ENCODE measurements at places on chromosomes 2 and 18. TPM values are rescaled to one million over a fixed set of nuclear protein-coding genes. Genes with fewer than 3 reads are reported as not detected.

Gene SH3RF3
- 3.1 TPM for polyA plus RNA-seq

Gene AGAP1
- 8.6 TPM for polyA plus RNA-seq

Gene MROH2A
- not detected for polyA plus RNA-seq

Gene CROCC2
- not detected for polyA plus RNA-seq

Gene DGUOK
- polyA plus RNA-seq = 86.7 TPM

Gene SH3BP4
- polyA plus RNA-seq = 5.1 TPM

Gene POTEC
- polyA plus RNA-seq = not detected

Gene FSHR
- polyA plus RNA-seq = not detected

Gene NOSTRIN
- 6.0 TPM for polyA plus RNA-seq

Gene TANC1
- 39.2 TPM for polyA plus RNA-seq

Gene KRTCAP3
- polyA plus RNA-seq = 13.9 TPM

Gene SERPINB5
- polyA plus RNA-seq = 0.10 TPM

Gene UCN
- polyA plus RNA-seq = 1.3 TPM

Gene IL37
- polyA plus RNA-seq = not detected

Gene CDH19
- polyA plus RNA-seq = 0.97 TPM

Gene DNAH7
- 2.7 TPM for polyA plus RNA-seq

Gene FBXO36
- polyA plus RNA-seq = 1.3 TPM

Gene CAPN14
- not detected for polyA plus RNA-seq

Gene RBBP8
- 9.4 TPM for polyA plus RNA-seq

DNA sequence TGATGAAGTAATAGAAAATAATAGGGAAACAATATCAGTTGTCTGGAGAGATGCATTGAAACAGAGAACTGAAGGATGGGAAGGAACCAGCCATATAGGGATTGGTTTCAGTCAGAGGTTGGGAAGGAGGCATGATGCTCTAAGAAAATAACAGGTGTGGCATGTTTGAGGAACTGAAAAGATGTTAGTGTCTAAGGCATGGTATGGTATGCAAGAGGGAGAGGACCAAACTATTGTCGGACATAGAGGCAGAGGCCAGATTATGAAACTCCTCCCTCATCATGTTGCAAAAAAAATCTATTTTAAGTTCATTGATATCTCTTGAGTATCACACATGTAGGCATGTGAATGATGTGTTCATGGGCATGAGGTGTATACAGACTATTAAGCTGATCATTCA, 48.9 kb upstream of the EMILIN2 start:
- no peak for DNase-seq

DNA sequence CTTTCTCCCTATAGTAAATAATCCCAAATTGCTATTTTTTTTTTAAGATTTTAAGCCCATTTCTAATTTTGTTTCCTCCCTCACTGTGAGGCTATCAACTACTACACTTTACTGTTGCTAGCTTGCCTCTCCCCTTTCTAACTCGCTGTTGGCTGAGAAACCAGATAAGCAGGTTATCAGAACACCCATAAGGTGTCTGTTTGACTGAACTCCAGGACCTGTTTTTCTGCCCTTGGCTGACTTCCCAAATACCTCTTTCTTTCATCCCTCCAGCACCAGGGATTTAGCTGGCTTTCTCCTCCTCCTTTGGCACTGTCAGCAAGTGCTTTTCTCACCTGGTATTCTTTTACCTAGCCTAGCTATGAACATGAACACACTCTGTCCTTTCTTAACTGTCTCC, 11.1 kb downstream of the TRAK2 start:
- DNase-seq = no peak

DNA sequence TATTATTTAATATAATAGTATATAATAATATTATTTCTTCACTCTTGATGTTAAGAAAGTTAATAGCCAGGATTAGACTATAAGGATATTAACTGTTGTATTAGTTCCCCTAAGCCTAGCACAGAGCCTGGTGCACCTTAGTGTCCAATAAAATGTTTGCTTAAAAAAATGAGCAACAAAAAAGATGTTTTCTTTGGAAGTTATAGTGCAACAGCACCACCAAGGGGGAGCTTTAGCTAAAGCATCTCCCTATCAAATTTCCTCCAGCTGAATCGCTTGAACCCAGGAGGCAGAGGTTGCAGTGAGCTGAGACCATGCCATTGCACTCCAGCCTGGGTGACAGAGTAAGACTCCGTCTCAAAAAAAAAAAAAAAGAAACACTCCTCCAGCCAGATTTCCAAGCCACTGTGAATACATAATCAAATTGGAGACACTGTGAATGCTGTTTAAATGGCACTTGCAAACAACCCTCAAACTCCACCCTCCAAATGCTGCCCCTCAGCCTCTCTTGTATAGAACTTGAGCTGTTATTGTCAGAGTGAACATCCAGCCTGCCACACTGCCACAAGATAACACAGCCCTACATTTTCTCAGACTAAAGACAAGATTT, 221.9 kb downstream of the DYM start:
- no peak for DNase-seq

- no peak for DNase-seq
These were observed 269.9 kb downstream of the EXOC6B start for GRCh38 chr2:72555943-72556342.

DNA sequence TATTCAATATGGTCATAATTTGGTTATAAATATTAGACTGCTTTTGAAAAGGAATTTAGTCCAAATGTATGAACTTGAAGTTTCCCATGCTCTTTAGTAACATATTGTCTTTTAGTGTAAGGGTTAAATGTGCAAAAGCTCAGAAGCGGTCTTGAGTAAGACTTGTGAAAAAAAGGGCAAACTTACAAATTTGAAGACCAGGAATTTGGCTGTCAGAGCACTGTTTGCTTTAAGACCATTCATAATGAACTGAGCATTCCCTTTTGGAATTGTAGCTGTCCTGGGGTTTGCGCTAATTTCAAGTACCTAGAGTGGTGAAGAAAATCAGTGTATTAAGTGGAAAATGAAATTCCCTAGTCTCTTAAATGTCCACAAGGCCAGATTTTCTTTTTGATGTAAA, 6.9 kb upstream of the ZEB2 start:
- DNase-seq = no peak

DNA sequence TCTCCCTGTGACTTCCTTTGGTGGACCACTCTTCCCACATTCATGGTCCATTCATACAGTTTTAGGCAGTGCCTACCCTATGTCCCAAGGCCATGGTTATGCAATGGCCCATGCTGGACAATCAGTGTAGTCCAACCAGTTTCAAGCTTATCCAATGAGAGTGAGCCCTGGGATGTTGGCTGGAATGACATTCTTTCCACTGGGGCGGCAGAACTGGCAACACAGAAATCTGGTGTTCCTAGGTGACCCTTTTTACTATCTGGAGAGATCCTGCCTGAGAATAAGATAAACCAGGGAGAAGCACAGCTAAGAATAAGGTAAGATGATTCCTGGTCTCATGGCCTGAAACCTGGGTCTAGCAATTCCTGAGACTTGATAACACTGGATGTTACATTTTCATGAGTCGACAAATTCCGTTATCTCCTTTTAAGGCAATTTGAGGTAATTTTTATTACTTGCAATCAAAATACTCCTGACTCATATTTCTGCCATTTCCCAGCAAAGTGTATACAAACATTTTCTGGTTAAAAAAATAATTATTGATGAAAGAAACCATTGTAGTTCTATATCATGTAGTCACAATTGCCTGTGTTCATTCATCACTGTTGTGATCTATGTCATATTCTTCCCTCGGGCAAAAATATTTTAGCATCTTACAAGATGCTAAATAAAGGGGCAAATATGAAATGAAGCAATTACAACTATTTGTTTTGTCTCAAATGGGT, 271.5 kb upstream of the LYPD1 start:
- DNase-seq = no peak

- DNase-seq = no peak
These were observed 3.5 kb downstream of the CAPN14 start for GRCh38 chr2:31213601-31214443.

DNA sequence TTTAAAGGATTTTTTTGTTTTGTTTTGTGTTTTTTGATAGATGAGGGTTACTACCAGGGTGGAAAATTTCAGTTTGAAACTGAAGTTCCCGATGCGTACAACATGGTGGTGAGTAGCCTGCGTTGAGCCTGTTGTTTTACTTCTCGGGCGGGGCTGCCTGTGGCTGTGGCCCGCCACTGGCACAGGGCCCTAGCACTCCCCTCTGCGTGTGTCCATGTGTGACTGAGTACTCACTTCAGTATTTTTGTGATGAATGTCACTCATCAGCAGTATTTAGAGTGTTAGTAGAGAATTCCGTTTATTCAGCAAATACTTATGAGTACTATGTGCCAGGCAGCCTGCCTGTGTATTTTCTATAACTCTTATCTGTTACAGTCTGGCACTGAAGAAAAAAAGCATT, 44.3 kb upstream of the SCLY start:
- DNase-seq = no peak

- DNase-seq = no peak
These were observed 157.6 kb downstream of the ARL6IP6 start for GRCh38 chr2:152875701-152876695.

DNA sequence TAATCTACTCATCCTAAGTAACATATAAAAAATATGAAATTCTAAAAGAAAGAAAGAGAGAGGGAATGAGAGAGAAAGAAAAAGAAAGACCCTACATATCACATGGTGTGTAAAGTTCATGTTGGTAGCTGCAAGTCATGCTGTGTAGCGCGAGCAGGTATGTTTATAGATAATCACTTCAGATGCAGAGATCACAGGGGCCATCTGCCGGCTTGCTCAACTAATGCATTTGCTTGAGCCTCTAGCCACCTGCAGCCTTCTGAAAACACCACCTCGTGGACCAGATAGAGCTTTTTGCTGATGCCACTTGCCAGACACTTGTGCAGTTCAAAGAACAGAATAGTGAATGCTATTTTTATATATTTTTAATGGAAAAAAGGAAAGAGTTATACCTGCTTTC, 37.6 kb downstream of the CDH7 start:
- no peak for DNase-seq

DNA sequence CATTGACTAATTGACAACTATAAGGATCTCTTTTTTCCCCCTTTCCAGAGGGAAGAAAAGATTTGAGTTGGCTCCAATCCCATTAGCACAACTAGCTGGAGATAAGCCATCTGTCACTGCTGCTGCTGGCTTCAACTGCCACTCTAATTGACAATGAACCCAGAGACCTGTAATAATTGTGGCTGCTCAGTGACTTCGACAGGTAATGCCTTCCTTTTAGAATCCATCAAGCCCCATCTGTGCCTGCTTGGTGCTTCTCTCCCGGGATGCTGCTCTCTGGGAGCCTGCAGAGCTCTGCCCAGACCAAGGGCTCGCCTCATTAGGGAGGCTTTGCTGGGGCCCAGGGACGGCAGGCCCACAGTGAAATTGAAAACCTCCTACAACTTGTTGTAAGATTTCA, 376.7 kb upstream of the SOX11 start:
- DNase-seq = no peak

DNA sequence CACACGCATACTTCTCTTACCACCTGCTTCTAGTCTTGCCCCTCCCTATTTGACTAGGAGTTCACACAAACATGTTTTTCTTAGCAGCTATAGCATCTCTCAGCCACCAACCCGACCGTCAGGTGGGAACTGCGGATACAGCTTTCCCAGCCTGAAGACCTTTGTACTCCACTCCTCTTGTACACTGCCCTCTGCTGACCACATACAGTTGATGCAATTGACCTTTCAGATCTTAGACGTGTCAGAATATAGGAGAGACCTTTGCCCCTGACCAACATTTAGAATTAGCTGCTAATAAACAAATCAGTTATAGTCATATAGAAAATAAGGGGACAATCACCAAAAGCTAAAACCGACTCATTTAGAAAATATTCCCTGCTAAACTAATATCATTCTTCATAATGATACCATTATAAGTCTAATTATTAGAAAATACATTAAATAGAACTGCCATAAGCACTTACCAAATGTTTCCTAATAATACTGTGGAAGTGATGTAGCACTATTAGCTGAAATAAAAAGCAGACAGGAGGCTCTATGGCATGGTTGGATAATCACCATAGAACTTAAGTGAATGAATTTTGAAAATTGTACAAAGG, 208.4 kb downstream of the RAD51AP2 start:
- no peak for DNase-seq

- no peak for DNase-seq
These were observed 146.3 kb downstream of the WDSUB1 start for GRCh38 chr2:159140070-159140769.

GRCh38 chr2:29052807-29053206, 21.5 kb downstream of the PCARE start:
- no peak for DNase-seq

GRCh38 chr18:10893196-10893595, 256.2 kb downstream of the PIEZO2 start:
- DNase-seq = no peak

GRCh38 chr2:195779491-195779890, 122.5 kb downstream of the SLC39A10 start:
- no peak for DNase-seq

- no peak for DNase-seq
These were observed 190.4 kb upstream of the STK17B start for GRCh38 chr2:196361606-196362326.

DNA sequence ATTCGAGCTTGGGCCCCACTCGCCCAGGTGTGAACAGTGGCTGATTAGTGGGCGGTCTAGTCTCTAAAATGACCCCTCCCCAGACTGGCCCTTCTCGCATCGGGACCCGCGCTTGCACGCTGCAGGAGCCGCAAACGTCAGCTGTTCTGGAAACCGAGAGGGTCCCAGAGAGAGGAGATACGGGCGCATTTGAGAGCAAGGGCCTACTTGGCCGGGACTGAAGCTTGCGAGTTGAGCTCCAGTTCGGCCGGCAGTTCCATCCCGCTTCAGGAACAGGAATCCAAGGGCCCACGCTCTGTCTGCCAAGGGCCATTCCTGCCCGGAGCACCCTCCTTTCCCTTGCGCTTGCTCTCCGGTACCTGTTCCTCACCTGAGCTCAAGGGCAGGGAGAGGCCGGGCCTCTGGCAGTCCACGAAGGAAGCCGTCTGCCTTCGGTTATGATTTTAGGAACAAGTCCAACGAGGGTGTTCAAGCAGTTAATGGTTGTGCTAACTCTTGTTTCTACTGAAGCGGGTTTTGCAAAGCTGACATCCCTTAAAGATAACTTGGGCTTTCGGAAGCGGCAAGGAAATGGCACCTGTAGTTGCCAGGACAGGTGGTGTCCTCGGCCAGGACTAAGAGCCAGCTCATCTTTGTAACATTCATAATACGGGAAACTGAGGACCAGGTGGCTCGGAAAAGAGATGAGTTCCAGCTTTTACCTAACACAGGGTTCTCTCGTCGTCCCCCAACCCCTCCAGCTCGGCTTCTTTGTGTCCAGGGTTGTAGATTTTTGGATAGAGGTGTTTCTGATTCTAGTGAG, 3.9 kb upstream of the DLX1 start:
- DNase-seq = no peak

GRCh38 chr2:140529706-140530105, 1601.1 kb downstream of the LRP1B start:
- no peak for DNase-seq
